ENCODE measurements at places on chromosomes 5 and 9.

GRCh38 chr5:124059200-124059599, 547.2 kb downstream of the CSNK1G3 start:
- DNase-seq = no peak
- H3K27ac ChIP-seq = no peak overlapping the region
- H3K36me3 ChIP-seq = no peaks in the 10 kb centered on the region
- no peak overlapping the region for H3K4me3 ChIP-seq
- no peaks in the 10 kb centered on the region for H3K27me3 ChIP-seq

GRCh38 chr5:93721511-93721910, 19.9 kb downstream of the POU5F2 start:
- H3K36me3 ChIP-seq = no peaks in the 10 kb centered on the region
- H3K4me3 ChIP-seq = no peak overlapping the region
- no peak overlapping the region for H3K27ac ChIP-seq

- H3K27me3 ChIP-seq = no peaks in the 10 kb centered on the region
- H3K4me3 ChIP-seq = no peak overlapping the region
- H3K36me3 ChIP-seq = no peaks in the 10 kb centered on the region
- DNase-seq = no peak
- H3K27ac ChIP-seq = no peak overlapping the region
Observed at GRCh38 chr5:37631939-37632338, 207.9 kb downstream of the GDNF start.

GRCh38 chr5:96816411-96816939, 8.7 kb upstream of the ERAP1 start:
- no peaks in the 10 kb centered on the region for H3K4me1 ChIP-seq
- no peaks in the 10 kb centered on the region for H3K36me3 ChIP-seq
- H3K4me3 ChIP-seq = no peak overlapping the region

- H3K27me3 ChIP-seq = no peaks in the 10 kb centered on the region
- H3K27ac ChIP-seq = no peak overlapping the region
- DNase-seq = no peak
- no peaks in the 10 kb centered on the region for H3K4me1 ChIP-seq
Observed at GRCh38 chr9:114370251-114370967, 17.4 kb downstream of the AKNA start.

DNA sequence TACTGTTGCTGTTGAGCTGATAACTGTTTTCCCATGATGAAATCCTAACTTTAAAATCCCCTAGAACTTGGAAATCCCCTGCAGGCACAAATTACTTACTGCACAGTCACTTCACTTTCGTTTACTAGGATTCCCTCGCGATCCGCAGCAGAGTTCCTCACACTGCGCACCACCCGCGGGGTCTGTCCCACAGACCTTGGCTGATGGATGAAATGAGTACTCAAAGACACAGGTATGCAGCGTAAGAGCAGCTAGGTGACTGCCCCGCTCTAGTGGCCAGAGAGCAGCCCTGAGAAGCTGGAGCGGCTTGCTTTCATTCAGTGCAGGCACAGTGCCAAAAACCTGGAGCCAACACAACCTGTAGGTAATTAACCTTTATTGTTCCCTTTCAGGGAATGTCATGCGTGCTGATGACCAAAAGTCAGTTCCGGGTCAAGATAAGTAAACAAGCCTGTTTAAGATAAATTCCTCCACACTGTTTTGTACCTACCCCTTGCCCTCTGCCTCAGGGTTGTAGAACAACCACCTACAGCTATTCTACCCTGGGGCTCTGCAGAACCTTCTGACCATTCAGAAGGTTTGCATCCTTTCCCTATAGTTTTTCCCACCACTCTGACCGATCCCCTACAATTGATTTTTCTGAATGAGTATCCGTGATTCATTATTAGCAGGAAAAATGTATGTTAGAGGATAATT, 191.2 kb downstream of the CDH9 start:
- no peak overlapping the region for H3K27ac ChIP-seq
- no peaks in the 10 kb centered on the region for H3K36me3 ChIP-seq
- H3K4me1 ChIP-seq = no peaks in the 10 kb centered on the region
- DNase-seq = no peak

DNA sequence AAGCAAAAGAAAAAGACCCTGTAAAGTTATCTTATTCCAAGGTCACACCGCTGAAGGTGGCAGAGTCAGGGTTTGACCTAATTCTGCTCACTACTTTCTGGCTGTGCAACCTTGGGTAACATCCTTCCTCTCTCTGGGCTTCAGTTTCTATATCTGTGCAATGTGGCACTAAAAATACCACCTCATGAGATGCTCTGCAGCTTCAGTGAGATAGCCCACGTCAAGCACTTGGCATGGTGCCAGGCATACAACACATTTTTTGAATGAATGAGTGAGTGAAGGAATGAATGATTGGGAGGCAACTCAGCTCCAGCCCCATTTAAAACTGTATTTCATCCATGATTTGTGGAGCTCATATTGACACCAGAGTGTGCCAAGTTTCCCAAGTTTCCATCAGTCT, 62.3 kb downstream of the FOXI1 start:
- H3K4me3 ChIP-seq = no peak overlapping the region
- DNase-seq = no peak
- H3K4me1 ChIP-seq = no peaks in the 10 kb centered on the region
- no peaks in the 10 kb centered on the region for H3K27me3 ChIP-seq

- no peak for DNase-seq
- H3K27ac ChIP-seq = peak overlapping the region; percentile 14
- no peak overlapping the region for H3K4me3 ChIP-seq
- H3K27me3 ChIP-seq = no peaks in the 10 kb centered on the region
- no peaks in the 10 kb centered on the region for H3K4me1 ChIP-seq
Observed at GRCh38 chr5:1793301-1793740, 6.3 kb downstream of the MRPL36 start.

DNA sequence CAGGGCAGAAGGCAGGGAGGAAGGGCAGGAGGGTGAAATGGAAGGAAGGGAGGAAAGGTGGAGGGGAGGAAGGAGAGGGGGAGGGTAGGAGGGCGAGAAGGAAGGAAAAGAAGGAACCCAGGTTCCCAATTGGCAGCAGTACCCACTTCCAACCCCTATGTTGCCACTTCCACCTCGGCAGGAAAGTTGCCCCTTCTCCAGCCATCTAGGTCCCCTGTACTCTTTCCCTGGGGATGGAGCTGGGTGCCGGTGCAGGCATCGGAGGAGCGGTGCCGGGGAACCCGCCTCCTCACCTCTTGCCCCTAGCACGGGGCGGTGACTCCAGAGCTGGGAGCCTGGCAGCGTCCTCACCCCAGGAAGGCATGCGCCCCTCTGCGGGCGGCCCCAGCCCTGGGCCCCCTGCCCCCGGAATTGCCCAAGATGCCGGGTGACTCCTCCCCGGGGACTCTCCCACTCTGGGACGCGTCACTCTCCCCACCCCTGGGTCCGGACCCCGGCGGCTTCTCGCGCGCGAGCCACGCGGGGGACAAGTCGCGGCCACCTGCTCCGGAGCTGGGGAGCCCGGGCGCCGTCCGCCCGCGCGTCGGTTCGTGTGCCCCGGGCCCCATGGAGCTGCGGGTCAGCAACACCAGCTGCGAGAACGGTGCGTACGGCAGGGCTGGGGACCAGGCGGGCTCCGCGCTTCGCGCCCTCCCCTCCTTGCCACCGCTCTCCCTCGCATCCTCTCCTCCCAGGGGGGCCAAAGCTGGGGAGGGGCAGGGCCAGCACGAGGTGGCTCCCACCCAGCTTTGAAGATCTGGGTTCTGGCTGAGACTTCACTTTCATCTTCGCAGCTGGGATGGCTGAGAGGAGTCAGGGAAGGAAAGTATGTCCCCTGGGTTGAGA, at the start of gene NIPAL4:
Gene NIPAL4 (plus strand): TSS at position 499 of the 885 bp plus-strand sequence. CDS start 108 bp downstream, at position 607.
- no peak for DNase-seq
- H3K4me1 ChIP-seq = no peaks in the 10 kb centered on the region
- H3K27me3 ChIP-seq = peaks cover 5% of the 10 kb centered on the region
- H3K4me3 ChIP-seq = peak within 1 kb of the TSS; percentile 70
- H3K36me3 ChIP-seq = no peaks in the 10 kb centered on the region

DNA sequence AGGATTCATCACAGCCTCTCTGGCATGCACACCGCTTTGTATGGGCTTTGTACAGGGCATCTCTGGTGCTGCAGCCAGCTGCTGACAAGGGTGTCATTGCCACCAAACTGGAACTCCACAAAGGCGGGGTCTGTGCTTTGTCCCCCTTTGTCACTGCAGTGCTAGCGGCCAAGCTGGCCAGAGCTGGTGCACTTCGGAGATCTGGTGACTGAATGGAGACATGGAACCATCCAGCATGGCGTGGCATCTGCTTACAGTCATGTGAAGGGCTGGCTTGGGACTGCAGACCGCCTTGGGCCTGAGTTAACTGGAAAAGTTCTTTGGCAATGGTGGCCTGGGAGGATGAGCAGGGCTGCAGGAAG, 18.7 kb upstream of the COL5A1 start:
- no peaks in the 10 kb centered on the region for H3K4me1 ChIP-seq
- H3K4me3 ChIP-seq = no peak overlapping the region
- H3K36me3 ChIP-seq = no peaks in the 10 kb centered on the region
- no peak overlapping the region for H3K27ac ChIP-seq

Data from breast epithelium (tissue), 4 donors.